NCI-H524 treated with DMSO at 0.1 percent for 48 hours (cell line): ENCODE measurements at places on chromosomes 12 and 14.

GRCh38 chr12:97148941-97149559 lies 242.0 kb downstream of the NEDD1 start:
- peak; percentile 13 for DNase-seq

DNA sequence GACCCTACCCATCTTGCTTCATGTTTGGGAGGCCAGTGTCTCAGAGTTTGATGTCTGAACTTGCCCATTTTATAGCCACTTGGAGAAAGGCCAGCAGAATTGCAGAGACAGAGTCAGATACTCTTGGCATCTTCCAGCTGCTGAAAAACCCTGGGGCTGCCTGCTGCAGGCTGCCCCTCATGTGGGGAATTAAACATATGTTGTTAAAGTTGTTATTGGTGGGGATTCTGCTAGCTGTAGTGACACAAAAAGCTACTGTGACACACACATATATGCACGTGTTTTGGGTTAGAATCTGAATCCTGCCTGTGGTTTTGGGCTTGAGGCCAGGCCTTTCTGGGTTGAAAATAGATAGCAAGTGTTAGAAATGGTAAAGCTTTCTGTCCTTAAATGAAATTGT lies 1288.4 kb downstream of the AACS start:
- no peak for DNase-seq

DNA sequence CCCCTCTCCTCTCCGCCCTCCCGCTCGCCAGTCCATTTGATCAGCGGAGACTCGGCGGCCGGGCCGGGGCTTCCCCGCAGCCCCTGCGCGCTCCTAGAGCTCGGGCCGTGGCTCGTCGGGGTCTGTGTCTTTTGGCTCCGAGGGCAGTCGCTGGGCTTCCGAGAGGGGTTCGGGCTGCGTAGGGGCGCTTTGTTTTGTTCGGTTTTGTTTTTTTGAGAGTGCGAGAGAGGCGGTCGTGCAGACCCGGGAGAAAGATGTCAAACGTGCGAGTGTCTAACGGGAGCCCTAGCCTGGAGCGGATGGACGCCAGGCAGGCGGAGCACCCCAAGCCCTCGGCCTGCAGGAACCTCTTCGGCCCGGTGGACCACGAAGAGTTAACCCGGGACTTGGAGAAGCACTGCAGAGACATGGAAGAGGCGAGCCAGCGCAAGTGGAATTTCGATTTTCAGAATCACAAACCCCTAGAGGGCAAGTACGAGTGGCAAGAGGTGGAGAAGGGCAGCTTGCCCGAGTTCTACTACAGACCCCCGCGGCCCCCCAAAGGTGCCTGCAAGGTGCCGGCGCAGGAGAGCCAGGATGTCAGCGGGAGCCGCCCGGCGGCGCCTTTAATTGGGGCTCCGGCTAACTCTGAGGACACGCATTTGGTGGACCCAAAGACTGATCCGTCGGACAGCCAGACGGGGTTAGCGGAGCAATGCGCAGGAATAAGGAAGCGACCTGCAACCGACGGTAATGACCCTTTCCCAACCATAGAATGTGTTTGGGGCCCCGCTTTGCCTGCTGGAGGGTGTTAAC lies 615 bp downstream of the CDKN1B start:
- DNase-seq, result no peak

GRCh38 chr14:95535226-95536021 lies 574 bp downstream of the GLRX5 start:
- DNase-seq, result no peak

DNA sequence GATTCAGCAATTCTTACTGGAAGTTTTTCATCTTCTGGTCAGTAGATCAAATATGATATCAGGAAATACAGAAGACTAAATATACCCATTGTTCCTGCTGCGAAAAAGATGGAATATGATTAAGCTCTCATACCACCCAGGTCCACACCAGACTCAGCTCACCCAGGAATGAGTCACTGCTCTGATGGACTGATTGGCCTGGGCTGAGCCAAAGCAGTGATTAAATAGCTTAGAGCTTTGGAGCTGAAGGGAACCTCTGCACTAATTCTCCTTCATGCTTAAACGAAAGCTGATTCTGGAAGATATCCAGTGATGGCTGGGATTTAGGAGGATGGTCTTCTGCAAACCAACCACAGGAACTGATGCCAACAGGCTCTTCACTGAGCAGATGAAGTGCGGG lies 62.0 kb upstream of the SYT1 start:
- DNase-seq, result no peak

DNA sequence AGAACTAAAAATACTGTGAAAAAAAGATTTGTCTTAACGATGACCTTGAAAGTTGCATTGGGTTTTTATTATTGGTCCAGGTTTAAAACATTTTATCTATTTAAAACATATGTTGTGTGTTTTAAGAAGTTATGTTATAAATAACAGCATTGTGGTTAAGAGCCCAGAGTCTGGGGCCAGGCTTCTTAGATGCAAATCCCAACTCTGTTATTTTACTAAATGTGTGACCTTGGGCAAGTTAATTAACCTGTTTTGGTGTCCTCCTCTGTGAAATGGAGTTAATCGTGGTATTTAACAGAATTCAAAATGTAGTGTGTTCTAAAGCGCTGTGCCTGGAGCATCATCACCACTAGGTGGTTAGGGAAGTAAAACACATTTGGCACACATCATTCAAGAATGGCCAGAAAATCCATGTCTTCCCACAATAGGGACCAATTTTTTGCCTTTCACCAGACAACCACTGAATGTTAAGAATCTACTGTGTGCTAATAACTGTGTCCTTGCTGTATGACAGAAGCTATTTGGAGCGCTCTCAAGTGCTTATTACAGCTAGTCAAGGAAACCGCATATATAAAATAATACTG lies 133.3 kb downstream of the MON2 start:
- no peak for DNase-seq

- DNase-seq, result no peak
These were observed 64.6 kb downstream of the B4GALNT3 start for GRCh38 chr12:524167-524951.

DNA sequence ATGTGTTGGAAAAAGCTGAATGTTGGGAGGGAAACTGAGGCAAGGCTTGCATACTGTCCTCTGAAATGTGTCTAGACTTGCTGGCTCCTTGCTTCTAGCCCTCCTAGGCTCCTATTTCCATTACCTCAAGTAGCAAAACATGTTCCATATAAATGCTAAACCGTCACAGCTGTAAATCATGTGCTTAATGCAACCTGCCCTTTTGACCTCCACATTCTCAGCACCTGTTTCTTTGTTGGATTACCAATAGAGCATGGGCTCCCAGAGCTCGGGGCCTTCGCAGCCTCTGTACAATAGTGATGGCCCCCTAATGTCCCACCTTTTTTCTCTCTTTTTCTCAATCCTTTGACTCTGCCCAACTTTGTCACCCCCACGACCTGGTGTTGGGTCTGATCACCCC lies 23.3 kb downstream of the RERGL start:
- no peak for DNase-seq

GRCh38 chr14:98792171-98792570 lies 479.8 kb downstream of the BCL11B start:
- DNase-seq, result no peak

- no peak for DNase-seq
These were observed 13.2 kb downstream of the TAOK3 start for GRCh38 chr12:118359541-118359915.

GRCh38 chr12:124493809-124494750 lies 73.3 kb downstream of the NCOR2 start:
- no peak for DNase-seq

DNA sequence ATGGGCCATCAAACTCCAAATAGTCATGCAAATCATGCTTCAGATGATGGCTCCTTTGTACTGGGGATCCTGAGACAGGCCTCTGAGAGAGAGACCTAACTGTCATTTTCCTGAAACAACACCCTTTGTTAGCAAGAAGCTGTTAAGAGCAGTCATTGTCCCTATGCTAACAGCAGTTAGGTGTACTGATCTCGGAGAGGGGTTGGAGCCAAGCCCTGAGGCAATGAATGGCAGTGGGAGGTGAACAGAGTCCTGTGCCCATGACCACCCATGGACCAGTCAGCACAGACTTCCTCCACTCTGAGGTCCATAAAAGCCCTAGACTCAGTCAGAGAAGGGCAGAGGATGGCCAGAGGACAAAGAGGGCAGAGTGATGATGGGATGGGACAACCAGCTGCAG lies 747.6 kb upstream of the LRFN5 start:
- no peak for DNase-seq

GRCh38 chr12:20865873-20866272 lies 55.4 kb downstream of the SLCO1B3 start:
- DNase-seq, result no peak

- DNase-seq, result no peak
These were observed 592.5 kb downstream of the RPL10L start for GRCh38 chr14:46058964-46059563.

GRCh38 chr14:53796734-53797133 lies 159.9 kb downstream of the BMP4 start:
- DNase-seq, result no peak

GRCh38 chr12:9736936-9737705 lies 4.2 kb upstream of the CLECL1 start:
- no peak for DNase-seq

- DNase-seq, result no peak
These were observed at the start of gene SSPN for GRCh38 chr12:26195250-26195640. Gene SSPN (plus strand): TSS chr12:26195573. CDS start chr12:26195673, 100 bp downstream.

DNA sequence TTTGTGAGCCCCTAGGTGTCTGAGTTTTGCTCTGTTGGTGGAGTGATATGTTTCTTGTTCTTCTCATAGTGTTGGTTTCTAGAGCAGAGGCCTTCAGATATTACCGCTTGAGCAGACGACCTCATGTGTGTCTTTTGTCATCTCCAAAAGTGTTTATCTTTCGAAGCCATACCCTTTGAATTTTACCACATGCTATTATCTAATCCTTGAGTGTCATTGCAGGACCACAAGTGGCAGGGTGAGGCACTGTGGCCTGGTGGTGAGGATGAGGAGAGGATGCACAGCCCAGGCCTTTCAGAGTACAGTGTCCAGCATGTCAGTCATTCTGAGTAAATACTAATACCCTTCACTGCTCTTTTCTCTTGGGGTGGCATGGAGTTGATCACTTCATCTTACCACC lies 57.2 kb upstream of the CISTR start:
- DNase-seq, result no peak

DNA sequence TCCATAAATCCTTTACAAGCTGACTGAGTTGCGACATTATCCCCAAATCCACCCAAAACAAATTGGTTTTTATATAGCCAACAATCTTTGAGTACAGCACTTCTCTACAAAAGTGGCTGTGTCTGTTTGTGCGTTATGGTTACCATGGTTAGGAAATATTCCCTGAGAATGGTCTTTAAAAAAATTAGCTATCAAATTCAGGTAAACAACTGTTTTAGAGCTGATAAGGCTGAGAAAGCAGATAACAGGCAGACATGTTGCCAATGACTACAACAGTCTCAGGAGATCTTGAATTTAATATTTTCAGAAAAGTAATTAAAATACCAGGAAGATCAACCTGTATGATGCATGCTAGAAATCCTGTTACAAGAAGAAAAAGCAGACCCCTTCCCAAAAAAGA lies 248.0 kb downstream of the RASSF9 start:
- no peak for DNase-seq

GRCh38 chr12:111401167-111401605 lies 4.5 kb upstream of the SH2B3 start:
- no peak for DNase-seq
